ENCODE measurements at places on chromosomes 11 and 22.
A peak's percentile ranks its signal among the peaks of the same experiment; 100 is the strongest.

GRCh38 chr11:34427186-34427805, 11.4 kb upstream of the CAT start:
- no peaks in the 10 kb centered on the region for H3K36me3 ChIP-seq
- DNase-seq = no peak
- H3K27me3 ChIP-seq = no peaks in the 10 kb centered on the region
- H3K4me1 ChIP-seq = no peaks in the 10 kb centered on the region
- no peak overlapping the region for H3K27ac ChIP-seq

- H3K36me3 ChIP-seq = peaks cover 42% of the 10 kb centered on the region
- H3K4me1 ChIP-seq = no peaks in the 10 kb centered on the region
- no peaks in the 10 kb centered on the region for H3K27me3 ChIP-seq
- DNase-seq = peak; percentile 87
- no peak overlapping the region for H3K27ac ChIP-seq
These were observed 15.8 kb upstream of the EHD1 start for GRCh38 chr11:64894070-64894811.

DNA sequence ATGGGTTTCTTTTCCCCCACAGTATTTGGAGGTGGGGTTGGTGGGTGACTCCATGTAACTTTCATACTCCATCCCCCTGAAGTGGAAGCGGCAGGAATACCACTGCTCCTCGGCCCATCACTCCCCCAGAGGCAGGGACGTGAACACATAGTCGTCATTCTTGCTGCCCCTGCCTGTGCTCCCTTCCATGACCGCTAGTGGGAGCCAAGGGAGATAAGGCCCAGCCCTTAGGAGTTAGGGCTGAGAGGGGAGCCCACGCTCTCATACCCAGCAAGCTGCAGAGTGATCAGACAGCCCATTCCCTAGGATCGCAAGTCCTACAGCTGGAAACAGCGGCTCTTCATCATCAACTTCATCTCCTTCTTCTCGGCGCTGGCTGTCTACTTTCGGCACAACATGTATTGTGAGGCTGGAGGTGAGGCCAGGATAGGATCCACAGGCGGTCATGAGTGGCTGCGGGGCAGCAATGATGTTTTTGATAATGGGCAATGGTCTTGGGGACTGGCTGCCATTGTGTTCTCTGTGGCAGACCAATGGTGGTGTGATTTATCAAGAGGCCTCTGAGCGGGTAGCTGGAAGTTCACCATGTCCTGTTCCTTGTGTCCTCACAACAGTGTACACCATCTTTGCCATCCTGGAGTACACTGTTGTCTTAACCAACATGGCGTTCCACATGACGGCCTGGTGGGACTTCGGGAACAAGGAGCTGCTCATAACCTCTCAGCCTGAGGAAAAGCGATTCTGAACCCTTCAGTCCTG, 15.9 kb downstream of the RHOG start:
- no peaks in the 10 kb centered on the region for H3K27me3 ChIP-seq
- DNase-seq = peak; percentile 52
- no peak overlapping the region for H3K27ac ChIP-seq
- H3K36me3 ChIP-seq = peaks cover 14% of the 10 kb centered on the region

DNA sequence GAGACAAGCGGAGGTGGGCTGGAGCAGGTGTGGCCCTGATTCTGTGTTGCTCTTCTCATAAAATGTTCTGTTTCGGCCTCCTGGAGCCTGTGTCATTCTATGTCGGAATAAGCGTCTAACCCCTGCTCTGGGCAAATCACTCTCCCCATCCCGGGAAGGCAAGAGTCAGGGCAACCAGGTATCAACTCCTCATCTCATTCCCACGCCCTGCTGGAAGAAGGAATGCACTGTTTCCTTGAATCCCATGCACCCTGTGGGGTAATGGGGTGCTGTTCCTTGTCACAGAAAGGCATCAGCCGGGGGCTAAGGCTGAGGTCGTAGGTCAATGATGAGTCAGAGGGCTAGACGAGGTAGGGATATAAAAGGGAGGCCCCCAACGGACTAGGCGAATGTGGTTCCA, 2.6 kb downstream of the FAM180B start:
- H3K27ac ChIP-seq = no peak overlapping the region
- H3K36me3 ChIP-seq = peaks cover 11% of the 10 kb centered on the region
- H3K27me3 ChIP-seq = peaks cover 48% of the 10 kb centered on the region
- no peak overlapping the region for H3K4me3 ChIP-seq

- no peaks in the 10 kb centered on the region for H3K36me3 ChIP-seq
- H3K27ac ChIP-seq = no peak overlapping the region
- DNase-seq = no peak
- H3K4me1 ChIP-seq = peaks cover 1% of the 10 kb centered on the region
These were observed 4.5 kb downstream of the SLC22A6 start for GRCh38 chr11:62980133-62980760.
